Progenitor cell of endocrine pancreas (in vitro differentiated cells): ENCODE measurements at places on chromosomes 6 and 20.

DNA sequence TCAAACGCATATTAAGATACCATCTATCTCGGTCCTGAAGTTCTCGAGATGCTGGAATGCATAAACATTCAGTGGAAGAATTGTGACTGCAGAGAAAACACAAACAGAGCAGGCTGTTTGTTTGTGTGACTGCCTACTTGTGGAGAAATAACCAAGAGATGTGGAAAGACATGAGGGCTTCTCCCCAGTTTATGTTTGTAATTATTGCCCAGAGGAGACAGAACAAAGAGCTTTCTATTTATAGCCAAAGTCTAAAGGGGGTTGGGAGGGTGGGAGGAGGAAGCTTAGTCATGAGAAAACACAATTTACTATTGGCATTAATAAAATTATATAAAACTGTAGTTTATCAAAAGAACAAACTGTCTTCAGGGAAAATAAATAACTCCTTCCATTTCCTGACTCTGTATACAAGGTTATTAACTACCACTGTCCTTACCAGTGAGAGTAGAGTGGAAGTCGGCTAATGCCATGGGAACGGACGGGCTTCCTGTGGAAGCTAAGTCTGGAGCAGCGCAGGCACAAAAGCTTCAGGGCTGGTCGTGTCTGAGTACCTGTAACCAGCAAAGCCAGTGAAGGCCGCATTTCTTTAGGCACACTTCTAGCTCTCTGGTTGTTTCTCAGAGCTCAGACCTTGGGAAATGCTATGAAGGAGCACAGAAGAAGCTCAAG is 200.2 kb upstream of the SUPT3H start:
- no peak for DNase-seq

DNA sequence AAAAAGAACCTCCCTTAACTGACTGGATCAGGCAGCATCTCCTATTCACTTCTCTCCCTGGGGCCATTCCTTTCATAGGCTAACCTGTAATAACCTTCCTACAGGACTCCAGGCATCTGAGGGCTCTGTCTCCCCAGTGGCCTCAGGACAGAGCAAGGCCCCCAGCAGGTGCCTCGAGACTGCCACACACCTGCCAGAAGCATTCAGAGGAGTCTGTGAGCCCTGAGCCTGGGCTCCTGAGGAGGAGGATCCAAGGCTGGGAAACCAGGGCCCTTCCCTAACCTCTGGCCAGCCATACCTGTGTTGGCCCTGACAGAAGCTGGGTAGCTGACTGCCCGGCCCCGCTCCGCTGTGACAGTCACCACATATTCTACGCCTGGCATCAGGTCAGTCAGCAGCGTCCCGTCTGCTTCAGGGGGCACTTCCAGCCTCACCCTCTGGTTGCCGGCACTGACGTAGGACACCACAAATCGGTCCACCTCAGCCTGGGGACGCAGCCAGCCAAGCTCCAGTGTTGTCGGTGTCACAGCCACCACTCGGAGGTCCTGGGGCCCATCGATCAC is 20.6 kb downstream of the TNXB start:
- DNase-seq, result no peak

- DNase-seq, result no peak
Observed at GRCh38 chr6:22110061-22110460, 186.8 kb downstream of the PRL start.

DNA sequence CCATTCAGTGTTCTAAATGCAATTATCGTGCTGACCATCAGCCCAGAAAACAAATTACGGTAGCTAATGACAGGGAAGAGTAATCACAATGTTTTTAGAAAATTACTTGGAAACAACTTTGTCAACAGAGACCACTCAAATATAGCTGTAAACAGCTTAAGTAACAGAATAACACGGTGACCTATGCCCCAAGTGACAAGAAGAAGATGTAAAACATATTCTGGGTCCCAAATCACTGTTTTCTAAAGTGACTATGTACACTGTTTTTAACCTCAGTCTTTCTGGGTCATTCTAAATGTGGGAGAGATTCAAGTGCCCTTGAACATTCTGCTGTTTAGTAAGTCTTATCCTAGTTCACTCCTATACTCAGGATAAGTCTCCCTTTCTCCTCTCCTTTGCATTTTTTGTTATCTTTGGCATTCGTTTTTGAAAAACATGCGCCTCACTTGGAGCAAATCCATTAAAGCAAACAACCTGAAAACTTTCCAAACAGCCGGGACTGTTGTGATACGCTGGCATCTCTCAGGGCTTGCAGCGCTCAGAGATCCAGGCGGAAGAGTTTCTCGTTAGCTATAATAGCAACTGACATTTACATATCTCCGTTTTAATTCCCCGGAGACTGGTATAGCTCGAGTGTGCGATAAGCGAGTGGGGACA is 114.5 kb upstream of the SOX4 start:
- DNase-seq, result no peak

GRCh38 chr6:54191461-54191860 is 80.2 kb downstream of the MLIP start:
- no peak for DNase-seq

GRCh38 chr6:56156643-56157042 is 90.7 kb downstream of the COL21A1 start:
- DNase-seq, result no peak

- no peak for DNase-seq
Observed at GRCh38 chr6:17714177-17714576, 7.5 kb upstream of the NUP153 start.

GRCh38 chr6:109236115-109237076 is 141.1 kb downstream of the CEP57L1 start:
- DNase-seq, result peak; percentile 15

GRCh38 chr6:147058786-147059385 is 145.3 kb upstream of the STXBP5 start:
- no peak for DNase-seq

- peak; percentile 53 for DNase-seq
Observed at GRCh38 chr20:45306431-45306982, at the start of gene RBPJL. Gene RBPJL (plus strand): TSS chr20:45306840. CDS start chr20:45306923, 83 bp downstream.

DNA sequence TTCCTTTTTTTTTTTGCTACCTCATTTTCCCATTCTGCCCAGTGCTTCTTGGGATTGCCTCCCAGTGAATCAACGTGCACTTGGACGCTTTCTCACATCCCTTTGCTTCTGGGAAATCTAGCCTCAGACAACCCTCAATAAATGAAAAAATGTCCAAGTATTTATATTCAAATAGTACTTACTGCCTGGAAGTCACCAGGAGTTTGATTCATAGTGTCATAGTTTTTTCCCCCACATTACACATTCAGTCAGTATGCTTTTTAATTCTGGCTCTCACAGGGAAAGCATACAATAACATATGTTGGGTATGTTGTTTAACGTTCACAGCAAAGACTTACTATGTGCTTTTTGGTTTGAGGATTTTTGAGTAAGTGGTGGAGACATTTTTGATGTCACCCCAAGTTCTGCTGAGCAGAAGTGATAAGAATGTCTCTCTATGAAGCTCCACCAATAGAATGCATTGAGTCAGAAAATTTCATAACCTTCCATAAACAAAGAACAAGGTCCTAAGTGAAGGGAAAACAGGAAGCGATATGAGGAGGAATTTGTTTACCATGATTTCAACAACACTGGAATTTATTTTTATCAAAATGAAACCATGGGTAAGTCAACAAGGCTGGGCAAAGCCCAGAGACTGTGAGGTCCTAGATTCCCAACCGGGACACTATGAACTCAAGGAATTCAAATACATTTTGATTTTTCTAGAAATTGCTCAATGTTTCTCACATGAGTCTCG is 301.2 kb upstream of the BMP2 start:
- DNase-seq, result no peak

DNA sequence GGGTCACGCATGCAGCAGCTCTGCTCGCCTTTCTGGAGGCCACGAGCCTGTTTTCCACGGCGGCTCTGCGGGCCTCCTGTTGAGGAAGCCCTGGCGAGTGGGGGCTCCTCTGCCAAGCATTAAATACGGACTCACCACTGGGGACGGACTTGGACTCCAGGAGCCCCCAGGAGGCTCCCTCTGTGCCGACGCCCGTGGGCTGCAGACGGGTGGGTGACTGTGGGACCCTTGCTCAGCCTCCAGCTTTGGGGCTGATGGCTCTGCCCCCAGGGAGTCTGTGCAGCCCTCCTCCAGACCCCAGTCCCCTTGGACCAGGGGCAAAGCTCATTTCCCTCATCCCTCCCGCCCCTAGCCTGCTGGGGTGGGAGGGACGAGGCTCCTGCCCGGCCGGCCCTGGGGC is 236.2 kb downstream of the TAF4 start:
- DNase-seq, result no peak
